Cerebellar nuclear complex (tissue), 1 donor: ENCODE measurements at places on chromosomes 2 and 18.

- DNase-seq = no peak
These were observed 149.2 kb upstream of the POU3F3 start for GRCh38 chr2:104704496-104705245.

DNA sequence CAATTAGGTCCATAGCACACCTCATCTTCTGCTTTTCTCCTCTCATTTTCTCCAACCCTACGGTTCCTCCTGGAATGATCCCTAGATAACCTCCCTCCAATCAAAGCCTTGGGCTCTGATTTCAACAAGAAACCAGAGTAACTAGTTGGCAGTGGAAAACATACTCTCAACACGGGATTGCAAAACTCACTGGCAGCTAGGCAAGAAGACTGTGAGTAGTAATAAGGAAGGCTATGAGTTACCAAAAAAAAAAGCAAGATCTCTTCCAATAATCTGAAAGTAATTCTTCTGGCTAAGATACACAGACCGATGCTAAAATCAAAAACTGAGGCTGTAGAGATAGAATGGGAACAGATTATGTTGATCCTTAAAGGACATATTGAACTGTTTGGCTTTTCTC lies 28.4 kb upstream of the CCDC102B start:
- DNase-seq = no peak

DNA sequence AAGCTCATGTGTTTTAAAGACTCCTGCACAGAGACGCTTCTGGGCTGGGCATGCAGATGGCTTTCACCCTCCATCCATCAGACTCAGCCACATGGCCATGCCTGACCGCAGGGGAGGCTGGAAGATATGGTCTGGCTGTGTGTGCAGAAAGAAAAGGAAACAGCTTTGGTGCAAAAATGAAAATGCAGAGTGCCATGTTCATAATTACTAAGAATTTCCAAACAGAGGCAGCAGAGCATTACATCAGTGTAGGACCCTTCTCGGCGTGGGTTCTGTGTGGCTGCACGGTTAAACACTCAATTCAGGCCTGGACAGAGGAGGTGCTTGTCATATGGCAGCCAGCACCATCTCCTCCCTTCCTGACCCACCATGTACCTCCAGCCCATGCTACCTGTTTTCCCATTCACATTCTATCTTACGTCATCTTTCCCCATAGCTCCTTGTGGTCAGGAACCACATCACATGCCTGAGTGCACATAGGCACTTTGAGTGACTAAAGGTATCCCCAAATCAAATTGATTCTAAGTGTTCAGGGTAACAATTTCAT lies 200.3 kb upstream of the ID2 start:
- DNase-seq = no peak

DNA sequence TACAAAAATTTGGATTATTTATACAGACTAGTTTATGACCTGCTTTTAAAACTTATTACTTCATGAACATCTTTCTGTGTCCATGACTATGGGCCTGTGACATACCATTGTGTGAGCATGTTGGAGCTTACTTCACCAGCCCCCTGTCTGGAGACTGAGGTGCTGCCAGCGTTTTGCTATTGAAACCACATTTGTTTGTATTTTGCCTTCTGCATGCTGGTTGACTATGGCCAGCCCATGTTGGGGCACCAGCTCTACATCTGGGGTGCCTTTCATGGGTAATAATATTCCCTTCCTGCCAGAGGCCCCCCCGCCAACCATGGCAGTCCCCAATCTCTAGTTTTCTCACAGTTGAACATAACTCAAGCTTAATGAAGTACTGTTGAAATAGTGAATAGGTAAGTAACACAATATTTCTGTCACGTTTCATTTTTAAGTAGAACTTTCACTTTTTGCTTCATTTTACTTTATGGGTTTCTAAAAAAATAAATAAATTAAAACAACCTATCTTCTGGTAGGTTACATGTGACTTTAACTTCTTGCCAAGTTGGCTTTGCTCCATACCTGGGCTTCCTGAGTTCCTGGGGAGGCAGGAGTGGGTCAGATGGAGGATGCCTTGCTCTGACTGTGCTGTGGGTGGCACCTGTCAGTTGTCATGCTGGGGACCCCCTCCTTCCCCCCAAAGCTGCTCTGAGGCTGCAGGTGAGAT lies 63.9 kb downstream of the DGKD start:
- DNase-seq = no peak

- DNase-seq = no peak
These were observed 140.4 kb downstream of the ANKRD44 start for GRCh38 chr2:197170208-197170607.

DNA sequence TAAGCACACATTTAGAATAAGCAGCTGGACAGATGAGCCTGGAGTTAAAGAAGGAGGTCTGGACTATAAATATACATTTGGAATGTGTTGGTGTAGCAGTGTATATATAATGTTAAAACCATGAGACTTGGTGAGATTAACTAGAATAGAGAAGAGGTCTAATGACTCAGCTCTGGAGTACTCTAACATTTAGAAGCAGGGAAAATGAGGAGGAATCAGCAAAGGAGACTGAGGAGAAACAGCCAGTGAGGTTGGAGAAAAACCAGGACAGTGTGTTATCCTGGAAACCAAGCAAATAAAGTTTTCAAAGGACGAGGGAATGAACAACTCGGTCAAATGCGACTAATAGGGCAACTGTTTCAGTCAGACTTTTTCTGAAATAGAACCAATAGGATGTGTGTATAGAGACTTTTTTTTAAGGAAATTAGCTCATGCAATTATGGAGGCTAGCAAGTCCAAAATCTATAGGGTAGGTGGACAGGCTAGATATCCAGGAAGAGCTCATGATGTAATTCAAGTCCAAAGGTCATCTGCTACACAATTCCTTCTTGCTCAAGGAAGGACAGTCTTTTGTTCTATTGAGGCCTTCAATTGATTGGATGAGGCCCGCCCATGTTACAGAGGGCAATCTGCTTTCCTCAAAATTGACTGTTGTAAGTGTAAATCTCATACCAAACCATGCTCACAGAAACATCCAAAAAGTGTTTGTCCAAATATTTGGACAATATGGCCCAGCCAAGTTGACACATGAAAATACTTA lies 10.8 kb upstream of the SESTD1 start:
- no peak for DNase-seq

GRCh38 chr18:23538001-23538400 lies 34.7 kb downstream of the RMC1 start:
- no peak for DNase-seq

DNA sequence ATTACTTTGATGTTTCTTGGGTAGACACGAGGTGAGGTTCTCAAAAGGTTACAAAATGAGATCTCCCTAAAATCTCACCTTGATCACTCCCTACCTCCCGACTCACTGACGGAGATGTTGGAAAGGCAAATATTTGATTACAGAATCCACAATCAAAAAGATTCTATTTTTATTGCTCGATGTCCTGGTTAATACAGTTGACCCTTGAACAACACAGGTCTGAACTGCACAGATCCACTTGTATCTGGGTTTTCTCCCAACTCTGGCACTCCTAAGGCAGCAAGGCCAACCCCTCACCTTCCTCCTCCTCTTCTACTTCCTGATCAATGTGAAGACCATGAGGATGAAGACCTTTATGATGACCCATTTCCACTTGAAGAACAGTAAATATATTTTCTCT lies 125.3 kb downstream of the C2orf74 start:
- no peak for DNase-seq

GRCh38 chr2:16635791-16636699 lies 29.6 kb downstream of the CYRIA start:
- no peak for DNase-seq

- DNase-seq = no peak
These were observed 61.2 kb downstream of the NGEF start for GRCh38 chr2:232951891-232952290.

GRCh38 chr2:46813020-46813415 lies 102.6 kb downstream of the MCFD2 start:
- no peak for DNase-seq

DNA sequence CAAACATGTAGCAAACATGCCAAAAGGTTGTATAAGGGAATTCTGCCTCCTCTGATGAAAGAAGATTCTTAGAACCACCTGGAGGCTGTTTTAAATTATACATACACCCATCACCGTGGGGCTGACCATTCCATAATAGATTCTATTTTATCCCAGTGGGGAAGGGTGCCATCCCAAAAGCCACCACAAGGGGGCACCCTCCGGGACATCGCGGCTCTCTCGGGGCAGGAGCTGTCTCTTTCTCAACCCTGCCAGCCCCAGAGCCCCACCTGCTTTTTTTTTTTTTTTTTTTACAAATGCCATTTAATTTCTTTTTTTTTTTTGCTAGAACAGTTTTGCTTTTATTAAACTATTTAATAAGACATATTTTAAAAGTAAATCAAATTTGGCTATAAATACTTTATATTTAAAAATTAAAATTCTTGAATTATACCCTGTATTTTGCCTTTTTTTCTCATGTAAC lies 8.6 kb upstream of the MTCL1 start:
- DNase-seq = no peak

GRCh38 chr2:239274391-239275043 lies 126.3 kb downstream of the HDAC4 start:
- no peak for DNase-seq

- DNase-seq = no peak
These were observed 278.3 kb downstream of the MYCN start for GRCh38 chr2:16218625-16219024.

DNA sequence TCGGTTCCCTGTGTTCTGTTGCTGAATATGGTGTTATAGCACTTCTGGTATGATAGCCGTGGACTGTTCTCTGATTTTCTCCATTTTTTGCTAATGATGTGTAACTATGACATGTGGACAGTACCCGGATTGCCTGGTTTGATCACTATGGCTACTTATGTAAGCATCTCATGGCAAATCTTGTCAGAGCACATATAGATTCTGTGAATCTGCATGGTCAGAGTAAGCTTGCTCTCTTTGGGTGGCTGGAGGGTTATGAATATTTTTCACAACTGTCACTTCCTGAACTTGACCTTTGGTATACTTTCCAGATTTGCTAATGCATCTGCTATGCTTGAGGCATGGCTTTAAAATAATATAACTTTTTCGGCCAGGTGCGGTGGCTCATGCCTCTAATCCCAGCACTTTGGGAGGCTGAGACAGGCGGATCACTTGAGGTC lies 36.8 kb upstream of the ATP8B1 start:
- DNase-seq = no peak

- no peak for DNase-seq
These were observed 36.6 kb downstream of the RBFA start for GRCh38 chr18:80070825-80071224.

DNA sequence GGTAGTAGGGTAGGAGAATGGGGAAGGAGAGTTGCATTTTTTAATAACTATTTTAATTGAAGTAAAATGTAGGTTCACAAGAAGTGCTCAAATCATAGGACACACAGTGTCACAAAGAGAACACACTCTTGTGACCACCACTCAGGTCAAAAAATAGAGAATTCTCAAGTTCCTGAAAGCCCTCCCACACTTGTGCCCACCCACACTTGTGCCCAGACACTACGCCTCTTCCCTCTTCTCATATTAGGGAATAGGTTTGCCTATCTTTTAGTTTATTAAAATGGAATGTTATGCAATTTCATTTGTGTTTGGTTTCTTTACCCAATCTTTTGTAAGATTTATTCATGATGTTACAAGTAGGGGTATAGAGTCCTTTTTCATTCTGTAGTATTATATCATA lies 67.2 kb downstream of the UGGT1 start:
- no peak for DNase-seq

GRCh38 chr2:85768713-85769112 lies 14.9 kb downstream of the ATOH8 start:
- DNase-seq = no peak

DNA sequence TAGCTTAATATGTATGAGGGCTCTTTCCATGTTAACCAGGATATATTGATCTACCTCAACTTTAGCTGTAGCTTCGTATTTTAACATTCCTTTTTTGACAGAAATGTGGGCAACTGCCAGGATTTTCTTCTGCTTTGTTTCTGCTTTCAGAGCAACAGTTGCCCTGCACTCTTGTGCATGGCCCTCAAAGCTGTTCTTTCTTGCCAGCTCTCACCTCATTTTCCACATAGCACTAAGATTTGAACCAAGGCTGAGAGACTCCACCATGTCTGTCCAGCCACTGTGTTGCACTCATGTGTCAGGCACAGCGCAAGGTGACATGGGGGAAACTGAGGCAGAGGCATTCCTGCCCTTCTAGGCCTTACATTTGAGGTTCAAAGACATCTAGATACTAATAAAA lies 422.8 kb upstream of the RAB12 start:
- no peak for DNase-seq

- no peak for DNase-seq
These were observed 293.9 kb upstream of the DCC start for GRCh38 chr18:52045946-52046675.

GRCh38 chr18:53795061-53795460 lies 429.4 kb downstream of the MBD2 start:
- no peak for DNase-seq

DNA sequence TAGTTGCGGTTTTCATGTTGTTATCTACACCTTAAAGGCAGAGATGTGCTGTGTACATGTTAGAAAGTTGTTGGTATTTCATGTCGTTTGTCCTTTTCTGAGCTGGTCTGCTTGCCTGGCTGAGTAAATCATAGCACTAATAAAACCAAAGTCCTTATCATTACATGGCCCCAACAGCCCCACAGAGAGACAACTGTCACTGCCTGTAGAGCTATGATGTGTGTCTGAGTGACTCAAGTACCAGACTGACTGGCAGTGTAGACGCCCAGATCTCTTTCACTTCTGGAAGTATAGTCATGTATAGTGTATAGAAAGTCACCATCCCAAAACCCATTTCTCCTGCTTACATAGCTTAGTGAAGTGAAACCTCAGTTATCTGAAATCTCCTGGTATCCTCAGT lies 4.3 kb downstream of the SOCS6 start:
- no peak for DNase-seq

DNA sequence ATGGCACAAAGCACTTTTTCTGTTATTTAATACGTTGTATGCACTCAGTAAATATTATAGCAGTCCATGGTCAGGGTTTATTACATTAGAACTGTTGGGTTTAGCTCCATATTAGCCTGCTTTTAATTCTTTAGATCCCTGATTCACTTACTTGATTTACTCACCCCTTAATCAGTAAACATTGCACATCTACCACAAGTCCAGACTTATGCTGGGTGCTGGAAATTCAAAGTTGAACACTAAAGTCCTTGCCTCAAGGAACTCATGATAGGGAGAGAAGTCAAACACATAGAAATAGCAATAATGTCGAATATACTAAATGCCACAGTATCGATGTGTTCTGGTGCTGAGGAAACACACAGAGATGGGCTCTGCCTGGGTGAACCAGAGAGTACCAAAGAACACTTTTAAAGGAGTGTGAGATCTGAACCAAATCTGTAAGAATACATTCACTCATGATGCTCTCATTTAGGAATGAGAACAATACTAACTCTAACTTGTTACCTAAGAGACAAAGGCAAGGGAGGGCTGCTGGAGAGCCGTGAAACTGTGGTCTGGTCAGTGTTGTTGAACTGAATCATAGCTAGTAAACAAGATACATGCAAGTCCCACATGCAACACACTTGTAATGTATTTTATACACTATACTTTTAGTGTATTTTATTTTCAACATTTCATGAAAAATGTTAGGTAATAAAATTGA lies 4.9 kb downstream of the STAT4 start:
- DNase-seq = no peak

GRCh38 chr2:191087311-191087710 lies 63.5 kb downstream of the STAT4 start:
- no peak for DNase-seq
